ENCODE measurements at places on chromosomes 7 and 10.

DNA sequence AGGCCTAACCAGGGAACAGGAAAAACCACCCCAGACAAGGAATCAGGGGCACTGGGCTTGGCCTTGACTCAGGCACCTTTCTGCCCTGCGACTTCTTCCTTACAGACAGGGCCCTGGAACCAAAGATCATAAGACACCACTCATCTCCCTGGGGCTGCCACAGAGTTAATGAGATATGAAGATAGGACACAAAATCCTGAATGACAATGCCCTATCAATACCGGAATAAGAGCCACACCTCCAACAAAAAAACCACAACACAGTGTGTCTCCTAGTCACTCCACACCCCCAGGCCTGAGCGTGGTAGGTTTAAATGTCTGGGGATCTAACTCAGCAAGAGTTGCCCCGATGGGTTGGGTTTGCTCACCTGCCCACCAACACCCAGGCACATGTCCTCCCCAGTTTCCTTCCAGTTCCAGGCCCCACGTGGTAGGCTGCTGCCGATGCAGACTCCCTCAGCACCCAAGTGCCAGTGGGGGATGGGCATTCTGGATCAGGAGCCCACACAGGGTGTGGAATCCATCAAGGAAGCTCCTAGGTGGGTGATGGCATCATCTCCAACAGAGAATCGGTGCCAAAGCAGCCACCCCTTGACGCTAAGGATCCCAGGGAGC is 3.9 kb downstream of the DLG5 start:
- no peak for DNase-seq

GRCh38 chr10:124101351-124101750 is 8.0 kb upstream of the CHST15 start:
- DNase-seq, result no peak

GRCh38 chr7:85090143-85090542 is 96.7 kb downstream of the SEMA3D start:
- DNase-seq, result no peak

GRCh38 chr7:80087051-80087770 is 47.4 kb upstream of the GNAI1 start:
- no peak for DNase-seq

All from stimulated activated CD4-positive, alpha-beta T cell treated with anti-CD3 and anti-CD28 coated beads, TNF-alpha, amount 100 ng/mL, for 1 hour (primary cell).